Caki2 (cell line): ENCODE measurements at places on chromosomes 1 and 21. TPM values are rescaled to one million over a fixed set of nuclear protein-coding genes. Genes with fewer than 3 reads are reported as not detected.

- no peak for DNase-seq
Observed at GRCh38 chr1:180892675-180893074, 20.0 kb upstream of the KIAA1614 start.

- no peak for DNase-seq
Observed at GRCh38 chr21:40173816-40174215, 306.6 kb downstream of the PCP4 start.

- no peak for DNase-seq
Observed at GRCh38 chr1:43573066-43573800, 42.5 kb downstream of the PTPRF start.

DNA sequence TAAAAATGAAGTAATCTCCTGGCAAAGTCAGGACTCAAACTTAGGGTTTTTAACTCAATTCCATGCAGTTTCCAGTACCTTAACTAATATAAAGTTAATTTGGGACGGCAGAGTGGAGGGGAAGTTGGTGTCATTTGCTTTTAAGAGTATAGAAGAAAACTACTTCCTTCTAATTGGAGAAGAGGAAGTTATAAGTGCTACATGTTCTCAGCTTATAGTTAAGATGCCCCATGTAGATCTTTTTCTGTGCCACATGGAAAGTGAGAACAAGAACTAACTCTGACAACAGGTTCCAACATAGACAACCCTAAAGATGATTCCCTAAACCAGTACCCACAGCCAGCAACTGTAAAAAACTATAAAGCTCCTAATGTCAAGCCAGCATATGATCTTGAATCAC, 11.5 kb downstream of the RRAGC start:
- no peak for DNase-seq

- DNase-seq: no peak
Observed at GRCh38 chr1:16458831-16459230, 18.3 kb downstream of the NECAP2 start.

GRCh38 chr1:1421147-1421906, at the start of gene ANKRD65:
TSS of gene ANKRD65 (minus strand) at chr1:1421276. CDS start at chr1:1421005, 271 bp downstream.
- DNase-seq: no peak

The DNAI4 gene
- total RNA-seq: 6.5 and 10.5 TPM in 2 replicates

DNA sequence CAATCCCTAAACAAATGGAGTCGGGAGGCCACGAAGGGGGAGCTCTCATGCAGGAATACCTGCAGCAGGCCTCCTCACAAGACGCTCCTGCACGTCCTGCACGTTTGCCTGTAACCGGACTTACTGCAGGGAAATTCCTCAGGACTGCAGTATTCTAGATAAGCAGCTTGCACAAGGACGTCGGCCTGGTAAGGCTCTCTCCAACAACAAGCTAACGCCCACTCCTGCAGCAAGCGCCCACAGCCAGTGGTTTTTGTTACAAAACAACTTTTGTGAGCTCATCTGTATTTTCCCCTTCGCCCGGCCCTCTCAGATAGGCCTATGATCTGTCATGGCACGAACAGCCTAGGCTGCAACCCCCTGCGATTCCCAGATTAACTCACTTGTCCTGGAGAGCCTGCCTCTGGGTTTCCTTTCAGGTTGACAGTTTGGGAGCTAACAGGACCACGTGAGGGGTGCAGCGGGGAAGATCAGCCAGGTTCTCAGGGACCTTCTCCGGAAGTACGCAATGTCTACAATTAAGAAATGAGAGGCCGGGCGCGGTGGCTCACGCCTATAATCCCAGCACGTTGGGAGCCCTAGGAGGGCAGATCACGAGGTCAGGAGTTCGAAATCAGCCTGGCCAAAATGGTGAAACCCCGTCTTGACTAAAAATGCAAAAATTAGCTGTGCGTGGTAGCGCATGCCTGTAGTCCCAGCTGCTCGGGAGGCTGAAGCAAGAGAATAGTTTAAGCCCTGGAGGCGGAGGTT, 921 bp upstream of the MIB2 start:
- DNase-seq: peak; percentile 75

DNA sequence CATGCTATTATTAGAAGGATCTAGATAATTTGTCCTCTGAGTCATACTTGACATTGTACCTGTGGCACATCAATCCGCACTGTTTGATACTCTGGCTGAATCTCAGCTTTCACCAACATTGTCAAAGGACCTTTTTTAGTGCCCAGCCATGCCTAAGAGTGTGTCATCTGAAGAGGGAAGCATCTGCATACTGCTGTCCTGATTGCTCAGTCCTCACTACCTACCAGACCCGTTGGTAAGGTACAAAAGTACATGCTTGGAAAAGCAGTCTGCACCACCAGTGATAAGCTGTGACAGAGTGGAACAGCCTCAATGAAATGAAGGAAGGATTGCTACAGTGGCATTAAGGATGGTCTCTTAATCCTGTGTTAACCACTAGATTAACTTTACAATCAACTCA, 17.1 kb downstream of the SYNC start:
- DNase-seq: no peak

GRCh38 chr21:37364722-37365121, 1.9 kb upstream of the DYRK1A start:
- DNase-seq: no peak

The CD5L gene
- not detected in 2 replicates for total RNA-seq

The AMPD1 gene
- not detected in 2 replicates for total RNA-seq

DNA sequence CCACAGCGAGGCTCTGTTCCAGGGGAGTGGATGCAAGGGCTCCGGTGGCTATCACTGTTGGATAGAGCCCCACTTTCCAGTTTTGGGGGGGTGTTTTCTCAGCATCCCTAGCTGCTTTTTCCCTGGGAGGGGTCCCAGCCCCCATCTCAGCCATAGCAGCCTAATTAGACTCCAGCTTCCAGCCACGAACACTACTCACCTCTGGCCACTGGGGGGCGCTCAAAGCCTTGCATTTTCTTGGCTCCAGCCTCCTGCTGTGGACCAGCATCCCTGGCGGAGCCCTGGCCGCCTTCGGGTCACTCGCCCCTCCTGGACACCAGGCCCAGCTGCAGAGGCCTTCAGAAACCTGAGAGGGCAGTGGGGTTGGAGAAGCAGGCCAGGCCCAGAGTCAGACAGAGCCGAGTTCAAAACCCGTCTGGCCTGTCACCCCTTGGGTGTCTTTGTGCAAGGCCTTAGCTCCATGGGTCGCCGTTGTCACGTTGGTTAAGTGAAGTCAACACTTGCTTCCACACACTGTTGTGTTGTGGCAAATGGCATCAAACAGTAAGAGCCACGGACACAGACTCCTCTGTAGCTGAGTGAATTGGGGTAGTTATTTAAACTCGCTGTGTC, 93.5 kb upstream of the ACTL8 start:
- DNase-seq: peak; percentile 19

GRCh38 chr1:171784784-171785183, 3.3 kb downstream of the METTL13 start:
- DNase-seq: no peak
